ENCODE measurements at places on chromosomes 5 and 9.

DNA sequence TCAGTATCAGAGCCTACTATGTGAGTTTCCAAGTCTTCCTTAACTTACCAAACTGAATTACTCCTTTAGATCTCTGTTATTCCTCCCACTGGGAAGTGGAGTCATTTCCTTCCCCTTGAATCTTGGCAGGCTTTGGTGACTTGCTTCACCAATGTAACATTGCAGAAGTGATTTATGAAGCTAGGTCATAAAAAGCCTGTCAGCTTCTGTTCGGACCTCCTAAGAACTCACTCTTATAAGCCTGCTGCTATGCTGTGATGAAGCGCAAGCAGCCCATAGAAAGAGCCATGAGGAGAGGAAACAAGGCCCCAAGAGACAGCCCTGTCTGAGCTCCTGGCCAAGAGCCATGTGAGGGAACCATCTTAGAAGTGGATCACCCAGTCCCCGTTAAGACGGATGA, 14.2 kb upstream of the FOXB2 start:
- DNase-seq: no peak

DNA sequence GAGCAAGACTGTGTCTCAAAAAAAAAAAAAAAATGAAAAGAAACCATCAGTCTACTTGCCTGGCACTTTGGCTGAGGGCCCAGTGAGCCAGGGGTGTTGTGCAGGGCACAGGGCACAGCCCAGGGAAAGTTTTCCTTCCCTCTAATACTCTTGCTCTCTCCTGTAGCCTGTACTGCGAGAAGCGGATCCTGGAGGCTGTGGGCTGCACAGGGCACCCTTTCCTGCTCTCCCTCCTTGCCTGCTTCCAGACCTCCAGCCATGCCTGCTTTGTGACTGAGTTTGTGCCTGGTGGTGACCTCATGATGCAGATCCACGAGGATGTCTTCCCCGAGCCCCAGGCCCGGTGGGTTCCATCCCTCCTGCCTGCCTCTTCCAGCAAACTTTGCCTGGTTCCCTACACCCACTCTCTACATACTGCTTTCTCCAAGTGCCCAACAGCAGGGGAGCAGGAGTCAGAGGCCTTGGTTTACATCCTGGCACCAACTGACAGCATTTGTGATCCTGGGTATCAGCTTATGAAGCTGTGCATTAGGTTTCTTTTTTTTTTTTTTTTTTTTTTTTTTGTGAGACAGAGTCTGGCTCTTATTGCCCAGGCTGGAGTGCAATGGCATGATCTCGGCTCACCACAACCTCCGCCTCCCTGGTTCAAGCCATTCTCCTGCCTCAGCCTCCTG, 7.2 kb downstream of the ZDHHC12 start:
- DNase-seq: no peak

- DNase-seq: no peak
Observed at GRCh38 chr5:2187156-2187555, 304.4 kb upstream of the IRX4 start.

DNA sequence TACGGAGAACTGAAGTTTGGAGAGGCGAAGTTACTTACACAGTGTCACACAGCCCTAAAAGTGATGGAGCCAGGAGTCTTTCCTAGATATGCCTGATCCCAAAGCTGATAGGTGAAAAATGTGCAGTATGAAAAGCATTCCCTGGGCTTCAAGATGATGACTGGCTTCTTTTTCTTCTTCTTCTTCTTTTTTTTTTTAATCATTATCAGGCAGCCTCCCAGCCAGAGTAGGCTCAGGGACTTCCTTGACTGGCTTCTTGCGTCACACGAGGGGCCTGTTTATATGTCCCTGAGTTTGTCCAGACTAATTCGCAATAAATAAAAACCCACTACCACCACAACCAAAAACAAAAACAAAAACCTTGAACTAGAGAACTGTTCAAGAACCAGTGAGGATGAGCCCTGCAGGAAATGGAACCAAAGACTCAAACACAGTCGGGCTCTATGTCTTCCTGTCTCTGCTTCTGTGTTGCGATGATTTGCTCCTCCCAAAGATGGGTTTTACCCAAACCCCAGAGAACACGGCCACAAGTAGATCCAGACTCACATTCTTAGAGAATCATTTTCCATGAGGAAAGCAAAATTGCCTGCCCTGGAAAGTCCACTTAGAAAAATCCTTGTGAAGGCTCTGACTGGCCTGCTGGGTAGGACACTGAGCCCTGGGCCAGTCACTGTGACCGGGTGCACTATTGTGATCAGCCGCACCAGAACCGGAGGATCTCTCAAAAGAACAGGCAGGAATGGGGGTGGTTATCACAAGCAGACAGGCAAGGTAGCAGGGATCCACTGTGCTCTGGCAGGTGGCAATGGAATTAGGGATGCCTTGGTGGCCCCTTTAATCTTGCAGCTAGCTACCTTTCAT, 38.0 kb upstream of the ADAM19 start:
- no peak for DNase-seq

DNA sequence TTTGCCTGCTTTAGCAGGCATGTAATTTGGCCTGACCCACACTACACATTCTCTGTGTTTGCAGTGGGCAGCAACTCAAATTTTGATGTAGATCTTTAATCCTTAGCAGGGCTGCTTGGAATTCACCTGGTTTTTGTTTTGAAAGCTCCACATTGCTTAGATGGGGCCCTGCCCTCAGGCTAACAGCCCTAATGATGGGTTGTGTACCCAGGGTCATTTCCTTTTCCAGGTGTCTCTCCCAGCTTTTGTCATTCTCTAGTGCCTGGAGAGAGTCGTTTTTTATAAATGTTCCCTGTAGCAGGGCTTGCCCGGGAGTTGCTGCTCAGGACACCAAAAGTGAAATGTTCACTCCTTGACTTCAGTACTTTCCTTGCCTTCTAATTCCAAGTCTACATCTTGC, 126.3 kb downstream of the TRIO start:
- DNase-seq: no peak
